ENCODE measurements at places on chromosomes 6 and 20.

DNA sequence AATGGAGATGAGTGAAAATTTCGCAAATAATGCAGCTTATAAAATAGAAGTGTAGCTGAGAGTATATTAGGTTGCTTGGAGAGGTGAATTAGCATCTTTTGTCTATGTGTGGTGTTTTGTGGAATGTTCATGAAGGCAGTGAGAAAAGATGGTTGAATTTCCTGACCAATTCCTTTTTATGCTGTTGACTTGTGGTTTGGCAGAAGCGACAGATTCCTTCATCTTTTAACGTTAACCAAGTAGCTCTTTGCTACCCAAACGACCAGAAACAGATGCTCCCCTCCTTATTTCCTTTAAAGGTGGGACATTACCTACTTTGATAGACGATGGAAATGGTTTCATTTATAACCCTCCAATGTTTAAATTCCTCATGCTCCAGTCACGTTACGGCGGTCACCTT, 390.5 kb downstream of the QKI start:
- no peak for DNase-seq

DNA sequence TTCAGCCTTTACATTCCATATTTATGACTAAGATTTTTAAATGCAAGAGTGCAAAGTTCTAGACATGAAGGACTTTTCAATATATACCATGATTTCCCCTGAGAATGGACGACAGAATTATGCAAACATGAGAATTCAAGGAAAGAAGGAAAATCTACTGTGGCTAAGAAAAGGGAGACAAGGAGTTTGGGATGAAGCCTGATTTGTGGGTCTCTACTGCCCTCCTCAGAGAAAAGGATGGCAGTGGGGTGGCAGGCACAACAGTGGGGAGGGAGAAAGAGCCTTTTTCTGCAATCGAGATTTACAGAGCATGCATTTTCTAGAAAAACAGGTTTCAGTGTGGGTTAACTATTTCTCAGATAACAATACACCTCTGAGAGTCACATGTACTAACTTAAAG, 466.9 kb upstream of the NRSN1 start:
- DNase-seq = no peak

DNA sequence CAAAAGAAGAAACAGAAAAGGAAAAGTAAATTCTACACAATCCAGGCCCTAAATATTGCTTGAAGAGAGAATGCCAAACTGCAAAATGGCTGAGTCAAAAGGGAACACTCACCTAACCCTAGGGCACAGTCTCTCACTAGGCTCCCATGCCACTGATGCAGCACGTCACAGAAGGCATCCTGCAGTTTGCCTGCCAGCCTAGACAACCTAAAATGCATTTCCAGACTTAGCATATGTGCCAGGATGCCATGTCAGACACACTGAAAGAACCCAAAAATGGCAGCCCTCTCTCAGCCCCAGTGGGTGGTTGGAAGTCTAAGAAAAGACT, 10.6 kb upstream of the SIRPD start:
- no peak for DNase-seq

DNA sequence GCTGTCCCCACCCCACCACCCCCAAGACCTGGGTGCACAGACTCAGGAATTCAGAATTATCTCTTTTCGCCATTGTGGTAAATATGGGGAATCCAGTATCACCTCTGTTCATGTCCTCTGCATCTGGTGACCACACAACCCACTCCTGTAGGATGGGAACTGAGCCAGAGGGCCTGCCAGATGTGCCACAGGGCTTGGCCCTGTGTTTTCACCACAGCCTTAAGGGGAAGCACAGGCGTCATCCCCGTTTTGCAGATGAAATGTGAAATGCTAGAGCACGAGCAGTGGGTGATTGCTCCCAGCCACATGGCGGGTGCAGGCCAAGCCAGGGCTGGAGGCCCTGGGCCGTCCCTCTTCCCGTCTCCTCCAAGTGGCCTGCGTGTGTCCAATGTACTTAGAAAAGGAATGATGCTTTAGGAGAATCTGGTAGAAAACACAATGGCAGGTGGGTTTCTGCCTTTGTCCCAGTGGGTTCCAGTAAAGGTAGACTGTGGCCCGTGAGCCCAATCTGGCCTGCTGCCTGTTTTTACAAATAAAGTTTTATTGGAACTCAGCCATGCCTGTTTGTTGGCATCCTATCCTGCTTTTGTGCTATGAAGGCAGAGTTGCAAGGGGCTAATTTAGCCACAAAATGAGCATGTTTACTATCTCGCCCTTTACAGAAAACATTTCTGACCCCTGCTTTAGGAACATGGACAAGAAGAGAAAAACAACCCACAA, 309.2 kb downstream of the CDH4 start:
- no peak for DNase-seq

DNA sequence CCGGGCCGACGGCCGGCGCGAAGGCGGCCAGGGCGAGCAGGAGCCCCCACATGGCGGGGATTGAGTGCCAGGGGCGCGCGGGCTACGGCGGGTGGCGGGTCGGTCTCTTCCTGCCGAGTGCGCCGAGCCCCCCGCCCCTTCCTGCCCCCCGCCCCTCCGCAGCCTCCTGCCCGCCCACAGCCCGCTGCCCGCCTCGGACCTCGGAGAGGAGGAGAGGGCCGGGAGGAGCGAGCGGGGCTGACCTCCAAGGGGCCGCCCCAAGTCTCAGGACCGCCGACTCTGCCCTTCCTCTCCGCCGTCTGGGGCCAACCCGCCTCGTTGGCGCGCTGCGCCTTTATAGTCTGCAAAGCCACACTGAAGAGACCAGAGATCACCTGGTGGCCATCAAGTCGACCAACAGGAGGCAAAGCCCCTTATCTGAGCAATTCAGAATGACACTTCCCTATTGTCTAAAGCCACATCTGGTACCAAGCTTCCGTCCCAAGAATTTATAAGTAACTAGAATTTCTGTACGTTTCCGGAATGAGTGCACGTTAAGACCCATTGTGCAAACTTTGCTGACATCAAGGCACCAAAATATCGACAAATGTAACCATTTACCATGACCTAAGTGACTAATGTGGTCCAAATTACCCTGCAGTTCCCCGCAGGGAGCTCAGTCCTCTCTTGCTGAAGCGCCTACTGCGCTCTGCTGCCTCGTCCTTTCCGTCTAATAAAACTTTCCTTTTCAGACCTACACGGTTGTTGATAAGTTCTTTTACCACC, at the start of gene CPXM1:
Gene CPXM1, minus strand, starts transcription at position 107 of the 765 bp plus-strand sequence. Its CDS starts 55 bp downstream, at position 52.
- DNase-seq = no peak

DNA sequence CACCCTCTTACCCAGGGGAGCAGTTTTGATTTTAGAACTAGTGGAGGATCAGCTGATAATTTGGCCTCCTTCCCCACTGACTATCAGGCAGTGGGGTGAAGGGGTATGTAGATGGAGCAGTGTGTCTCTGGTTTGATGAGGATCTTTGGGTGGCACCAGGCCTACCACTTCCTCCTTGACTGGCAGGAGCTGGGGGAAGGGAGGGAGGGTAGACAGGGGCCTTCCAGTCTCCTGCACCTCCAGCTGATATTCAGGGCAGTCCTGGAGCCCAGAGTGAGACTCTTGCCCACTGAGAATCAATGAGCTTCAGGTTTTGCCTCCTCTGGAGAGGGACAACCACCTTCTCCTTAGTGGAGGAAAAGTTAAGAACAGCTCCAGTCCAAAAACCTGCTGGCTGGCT, 3.2 kb downstream of the DEF6 start:
- no peak for DNase-seq

DNA sequence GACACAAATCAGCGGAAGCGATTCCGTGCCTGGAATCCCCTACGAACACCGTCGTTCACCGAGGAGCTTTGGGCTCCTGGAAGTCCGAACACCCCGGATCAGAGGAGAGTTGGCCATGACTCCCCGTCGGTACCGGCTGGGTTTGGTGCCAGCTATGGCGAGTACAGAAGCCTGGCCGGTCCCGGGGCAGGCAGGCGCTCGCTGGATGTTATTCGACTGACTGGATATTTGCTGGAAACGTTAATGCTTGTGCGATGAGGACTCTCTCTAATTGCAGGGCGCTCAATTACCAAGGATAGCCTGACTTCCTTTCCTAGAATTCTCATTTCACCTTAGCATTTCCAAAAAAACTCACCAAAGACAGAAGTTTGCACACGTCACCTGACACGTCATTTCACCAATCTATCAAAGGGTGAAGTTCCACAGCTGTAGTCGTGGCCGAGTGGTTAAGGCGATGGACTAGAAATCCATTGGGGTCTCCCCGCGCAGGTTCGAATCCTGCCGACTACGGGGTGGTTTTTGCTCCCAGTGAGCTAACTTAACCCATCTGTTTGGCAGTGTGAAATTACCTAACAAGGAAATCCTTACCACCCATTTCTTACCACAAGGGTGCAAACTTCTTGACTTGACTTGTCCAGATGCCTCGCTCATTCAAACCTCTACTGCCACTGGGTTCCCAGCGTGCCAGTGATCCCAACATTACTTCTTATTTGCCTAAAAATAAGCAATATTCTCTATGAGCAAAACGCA, 22.7 kb upstream of the ZNF184 start:
- no peak for DNase-seq

GRCh38 chr20:474581-474980, 12.2 kb upstream of the TBC1D20 start:
- no peak for DNase-seq

DNA sequence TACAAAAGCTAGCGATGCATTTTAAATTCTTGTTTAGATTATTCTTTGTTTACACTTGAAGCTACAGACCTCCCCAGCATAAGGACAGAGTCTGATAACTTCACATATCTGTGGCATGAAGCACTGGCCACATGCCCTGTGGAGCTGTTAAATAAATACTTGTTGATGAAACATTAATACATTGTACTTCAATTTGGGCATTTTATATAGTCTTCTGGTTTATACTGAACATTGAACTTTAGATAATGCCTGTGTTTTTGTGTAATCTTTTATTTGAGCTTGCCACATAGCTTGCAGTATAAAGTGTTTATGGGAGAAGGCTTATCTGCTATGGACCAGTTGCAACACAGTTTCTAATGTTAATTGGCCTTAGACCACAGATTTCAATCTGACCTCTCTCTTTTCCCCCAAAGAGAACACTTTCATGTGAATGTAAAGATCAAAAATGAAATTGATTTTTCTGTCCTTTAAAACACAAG, 48.2 kb downstream of the FRK start:
- DNase-seq = no peak

- DNase-seq = no peak
Observed at GRCh38 chr6:33897189-33897780, 93.5 kb upstream of the MLN start.

DNA sequence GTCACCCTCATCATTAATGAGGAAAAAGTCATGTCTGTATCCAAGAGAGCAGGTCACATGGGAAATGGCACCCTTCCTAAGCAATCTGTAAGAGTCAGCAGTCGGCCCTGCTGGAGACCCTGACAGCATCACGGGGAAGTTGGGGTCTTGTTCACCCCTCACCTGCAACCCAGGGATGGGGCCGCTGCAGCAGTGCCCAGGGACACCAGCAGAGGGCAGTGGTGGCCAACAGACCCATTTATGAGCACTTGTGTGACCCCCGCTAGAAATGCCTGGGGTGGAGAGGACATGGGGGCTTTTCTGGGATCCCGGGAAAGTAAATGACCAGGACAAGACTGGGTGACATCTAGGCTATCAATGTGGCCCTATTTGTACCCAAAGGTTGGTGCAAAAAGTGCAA, 35.9 kb downstream of the ANKRD60 start:
- DNase-seq = peak; percentile 22

- no peak for DNase-seq
Observed at GRCh38 chr6:4743062-4743461, 33.1 kb upstream of the CDYL start.

- DNase-seq = no peak
Observed at GRCh38 chr6:45479834-45480751, 102.4 kb upstream of the SUPT3H start.

DNA sequence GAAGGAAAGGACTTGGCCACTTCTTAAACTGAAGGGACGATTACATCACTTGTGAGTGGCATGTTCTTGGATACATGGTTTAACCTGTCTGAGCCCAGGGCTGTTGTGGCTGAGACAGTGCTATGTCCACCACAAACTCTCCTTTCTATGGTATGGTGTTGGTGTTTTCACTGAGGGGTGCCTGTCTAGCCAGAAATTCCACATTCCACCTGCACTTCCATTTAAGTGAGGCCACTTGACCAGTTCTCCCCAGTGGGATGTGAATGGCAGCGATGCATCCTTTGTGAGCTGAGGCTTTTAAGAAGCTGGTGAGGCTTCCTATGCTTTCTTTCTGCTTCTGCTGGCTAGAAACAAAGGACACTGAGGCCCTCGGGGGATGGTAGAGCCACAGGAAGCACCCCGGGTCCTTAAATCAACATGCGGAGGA, 151.4 kb upstream of the CHD6 start:
- no peak for DNase-seq

DNA sequence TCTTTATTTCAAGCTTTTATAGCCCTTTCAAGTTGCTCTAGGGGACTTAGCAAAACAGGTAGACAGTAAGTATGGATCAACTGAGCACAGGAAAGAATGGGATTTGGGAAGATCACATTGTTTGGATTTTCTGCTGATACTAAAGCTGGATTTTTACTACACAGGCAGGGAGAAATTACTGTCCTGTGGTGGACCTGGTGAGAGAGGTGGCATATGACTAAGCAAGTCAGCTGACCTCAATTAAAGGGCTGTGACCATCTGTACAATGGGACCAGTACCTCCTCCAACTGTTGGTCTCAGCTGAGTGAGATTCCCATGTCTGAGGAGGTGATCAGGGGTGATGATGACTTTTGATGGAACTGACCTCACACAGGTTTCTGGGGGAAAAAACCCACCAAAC, 28.0 kb downstream of the RREB1 start:
- no peak for DNase-seq

DNA sequence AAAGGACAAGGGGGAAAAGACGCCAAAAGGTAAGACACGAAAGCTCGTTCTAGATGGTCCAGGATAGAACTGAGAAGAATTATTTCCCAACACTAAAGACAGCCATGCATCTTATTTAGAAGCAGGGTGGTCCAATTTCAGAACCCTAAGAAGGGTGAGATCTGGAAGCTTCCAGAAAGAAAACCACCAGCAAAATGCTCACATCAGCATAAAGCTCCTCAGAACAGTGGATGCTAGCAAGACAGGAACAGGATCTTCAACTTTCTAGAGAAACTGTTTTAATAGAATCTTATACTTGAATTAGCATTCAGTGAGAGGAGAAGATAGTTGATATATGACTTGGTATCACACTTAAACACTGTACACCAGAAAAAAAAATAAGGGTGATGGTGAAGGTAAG, 101.5 kb downstream of the ZFP64 start:
- DNase-seq = no peak

- DNase-seq = no peak
Observed at GRCh38 chr6:33414592-33415271, 3.2 kb downstream of the CUTA start.

DNA sequence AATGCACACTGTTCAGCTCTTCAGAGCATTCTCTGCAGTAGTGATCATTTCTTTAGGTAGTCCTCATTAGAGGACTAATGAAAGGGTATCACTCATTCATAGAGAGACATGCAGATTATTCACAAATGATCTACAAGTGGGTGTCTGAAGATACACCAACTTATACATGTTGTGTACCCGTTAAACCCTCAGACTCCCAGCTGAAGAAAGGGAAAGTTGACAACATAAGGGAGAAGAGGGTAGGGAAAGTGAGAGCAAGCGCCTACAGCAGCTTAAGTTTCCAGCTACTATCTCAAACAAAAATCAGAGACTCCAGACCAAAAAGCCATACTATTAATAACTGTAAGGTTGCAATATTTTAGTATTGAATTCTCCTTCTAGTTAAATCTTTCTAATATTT, 37.1 kb downstream of the FAXC start:
- no peak for DNase-seq

- DNase-seq = no peak
Observed at GRCh38 chr6:113936093-113936934, 34.6 kb downstream of the HDAC2 start.

- DNase-seq = no peak
Observed at GRCh38 chr6:36064770-36065396, 37.3 kb downstream of the MAPK14 start.
